ENCODE measurements at places on chromosomes 7 and 10. TPM values are rescaled to one million over a fixed set of nuclear protein-coding genes. Genes with fewer than 3 reads are reported as not detected.

The NOS3 gene
- total RNA-seq: 12.0 TPM

The ZNF22 gene
- 0.09 TPM for total RNA-seq

The SPDYE6 gene
- not detected for total RNA-seq

The CACNB2 gene
- not detected for total RNA-seq

The BAMBI gene
- total RNA-seq: 19.8 TPM

The DLX5 gene
- 0.10 TPM for total RNA-seq

The TMEM178B gene
- total RNA-seq: 15.9 TPM

The LEP gene
- total RNA-seq: not detected

The THSD7A gene
- 0.20 TPM for total RNA-seq

The DENND2A gene
- 0.75 TPM for total RNA-seq

The CALCR gene
- 0.14 TPM for total RNA-seq

The ACSL5 gene
- not detected for total RNA-seq

The APBB1IP gene
- 7.4 TPM for total RNA-seq

The TFR2 gene
- 0.27 TPM for total RNA-seq

The DKK1 gene
- total RNA-seq: 8.6 TPM

The HYAL4 gene
- total RNA-seq: not detected

The FBXL13 gene
- total RNA-seq: 0.34 TPM

The MUC3A gene
- total RNA-seq: 0.20 TPM

The TSPAN15 gene
- 51.0 TPM for total RNA-seq

The RASA4B gene
- 2.2 TPM for total RNA-seq

The SLC18A3 gene
- not detected for total RNA-seq

The PLCE1 gene
- 0.70 TPM for total RNA-seq

The ADAMTS14 gene
- 1.0 TPM for total RNA-seq

The PIP gene
- not detected for total RNA-seq

The TDRD1 gene
- total RNA-seq: not detected

The ACSM6 gene
- not detected for total RNA-seq

The AMPH gene
- not detected for total RNA-seq

Data from Caki2 (cell line).